Fibroblast of skin of back (primary cell): ENCODE measurements at places on chromosomes 6 and 20.

GRCh38 chr6:116010790-116011401 is 49.8 kb downstream of the FRK start:
- peak; percentile 70 for DNase-seq

DNA sequence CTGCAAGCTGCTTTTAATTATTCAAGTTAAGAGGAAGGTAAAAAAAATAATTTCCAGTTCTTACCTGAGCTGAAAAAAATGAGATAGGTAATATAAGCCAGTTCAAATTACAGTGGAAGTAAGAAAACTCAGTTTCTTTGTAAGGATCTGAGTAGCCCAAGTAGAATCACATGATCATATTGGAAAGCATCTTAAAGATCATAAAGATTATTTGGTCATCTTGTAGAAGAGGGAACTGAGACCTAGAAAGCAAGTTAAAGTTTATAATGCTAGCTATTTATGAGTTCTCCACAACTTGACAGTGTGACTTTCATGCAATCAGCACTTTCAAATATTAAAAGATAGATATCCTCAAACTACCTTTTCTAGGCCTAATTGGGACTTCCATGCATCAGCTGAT is 80.5 kb downstream of the FARS2 start:
- DNase-seq, result no peak

GRCh38 chr6:25103603-25104002 is 167.8 kb upstream of the RIPOR2 start:
- no peak for DNase-seq

- no peak for DNase-seq
Observed at GRCh38 chr20:44621325-44621724, 30.2 kb downstream of the ADA start.

DNA sequence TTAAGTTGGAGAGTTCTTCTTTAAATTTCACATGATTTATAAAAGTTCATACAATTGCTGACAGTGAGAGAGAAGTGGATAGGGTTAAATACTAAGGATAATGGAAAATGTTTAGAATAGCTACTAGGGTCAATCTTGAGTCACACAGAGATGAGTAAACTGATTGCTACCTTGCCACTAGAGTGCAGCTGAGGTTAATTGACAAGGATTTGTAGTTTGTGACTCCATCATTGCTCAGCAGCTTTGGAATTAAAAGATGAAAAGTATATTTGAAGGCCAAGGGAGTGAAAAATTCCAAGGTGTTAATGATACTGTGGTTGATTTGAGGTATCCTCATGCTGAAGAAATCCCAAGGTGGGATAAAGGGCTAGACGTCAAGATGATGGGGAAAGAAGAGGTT is 524.0 kb downstream of the UTRN start:
- peak; percentile 35 for DNase-seq
